Hypothalamus (tissue), 51 donors: ENCODE measurements at places on chromosomes 4 and X.

GRCh38 chr4:181566490-181566889, 676.7 kb upstream of the TENM3 start:
- DNase-seq, result no peak

- no peak for DNase-seq
These were observed 23.7 kb upstream of the UBA1 start for GRCh38 chrX:47169726-47170515.

- DNase-seq, result no peak
These were observed 83.4 kb upstream of the PACRGL start for GRCh38 chr4:20616848-20617247.

- DNase-seq, result no peak
These were observed 153.6 kb downstream of the AFAP1 start for GRCh38 chr4:7786040-7786439.

GRCh38 chr4:76803522-76803921, 94.4 kb downstream of the SOWAHB start:
- DNase-seq, result no peak

DNA sequence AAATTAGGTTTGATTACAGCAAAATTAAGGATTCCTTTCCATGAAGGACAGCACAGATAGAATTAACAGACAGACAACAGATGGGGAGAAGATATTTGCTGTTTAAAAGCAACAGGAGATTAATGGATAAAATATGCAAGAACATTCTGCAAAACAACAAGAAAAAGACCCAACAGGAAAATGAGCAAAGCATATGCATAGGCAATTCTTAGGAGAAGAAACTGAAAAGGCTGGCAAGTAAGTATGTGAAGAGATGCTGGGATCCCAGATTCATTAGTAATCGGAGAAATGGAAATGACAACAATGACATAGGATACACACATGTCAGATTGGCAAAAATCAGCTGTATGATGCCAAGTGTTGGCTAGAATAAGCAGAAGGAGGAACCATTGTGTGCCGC, 27.5 kb upstream of the HMGB3 start:
- DNase-seq, result no peak

GRCh38 chr4:159655547-159655946, 552.7 kb downstream of the RAPGEF2 start:
- no peak for DNase-seq

DNA sequence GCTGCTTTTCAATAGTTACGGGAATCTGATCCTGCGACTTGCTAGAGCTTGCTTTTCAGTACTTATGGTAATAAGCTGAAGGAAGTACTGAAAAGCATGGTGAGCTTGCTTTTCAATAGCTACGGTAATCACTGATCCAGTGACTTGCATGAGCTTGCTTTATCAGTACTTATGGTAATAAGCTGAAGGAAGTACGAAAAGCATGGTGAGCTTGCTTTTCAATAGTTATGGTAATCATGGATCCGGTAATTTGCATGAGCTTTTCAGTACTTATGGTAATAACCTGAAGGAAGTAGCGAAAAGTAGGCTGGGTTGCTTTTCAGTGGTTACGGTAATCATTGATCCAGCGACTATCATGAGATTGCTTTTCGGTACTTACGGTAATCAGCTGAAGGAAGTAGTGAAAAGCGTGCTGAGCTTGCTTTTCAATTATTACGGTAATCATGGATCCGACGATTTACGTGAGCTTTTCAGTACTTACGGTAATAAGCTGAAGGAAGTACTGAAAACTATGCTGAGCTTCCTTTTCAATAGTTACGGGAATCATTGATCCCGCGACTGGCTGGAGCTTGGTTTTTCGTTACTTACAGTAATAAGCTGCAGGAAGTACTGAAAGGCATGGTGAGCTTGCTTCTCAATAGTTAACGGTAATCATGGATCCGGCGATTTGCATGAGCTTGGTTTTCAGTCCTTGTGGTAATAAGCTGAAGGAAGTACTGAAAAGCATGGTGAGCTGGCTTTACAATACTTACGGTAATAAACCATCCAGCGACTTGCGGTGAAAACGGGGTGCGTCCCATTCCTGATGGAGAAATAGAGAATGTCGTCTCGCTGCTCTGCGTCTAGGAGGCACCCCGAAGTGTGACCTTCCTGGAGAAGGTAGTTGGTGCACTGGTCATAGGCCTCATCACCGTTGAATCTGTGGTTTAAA, 6.5 kb downstream of the CRLF2 start:
- no peak for DNase-seq

DNA sequence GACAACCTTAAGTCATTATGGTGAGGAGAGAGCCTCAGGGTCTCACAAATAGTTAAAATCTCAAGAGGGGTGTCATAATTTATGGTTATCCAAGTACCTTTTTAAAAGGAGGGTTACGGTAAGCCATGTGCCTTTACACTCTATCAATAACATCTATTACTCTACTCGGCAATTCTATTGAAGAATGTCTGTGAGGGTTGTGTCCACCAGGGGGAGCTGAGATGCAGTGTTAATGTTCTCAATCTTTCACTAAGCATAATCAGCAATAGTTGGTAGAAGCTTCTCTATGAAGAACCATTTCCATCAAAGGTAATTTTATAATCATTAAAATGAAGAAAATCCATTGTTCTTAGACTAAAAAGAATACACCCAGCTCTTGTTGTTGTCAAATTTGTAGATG, 457.4 kb downstream of the CENPC start:
- DNase-seq, result no peak

- DNase-seq, result no peak
These were observed 193.9 kb upstream of the PCDH10 start for GRCh38 chr4:132955146-132955545.

- DNase-seq, result no peak
These were observed 231.9 kb upstream of the INTU start for GRCh38 chr4:127400731-127401346.

GRCh38 chr4:102586644-102587021, 85.5 kb downstream of the NFKB1 start:
- no peak for DNase-seq

DNA sequence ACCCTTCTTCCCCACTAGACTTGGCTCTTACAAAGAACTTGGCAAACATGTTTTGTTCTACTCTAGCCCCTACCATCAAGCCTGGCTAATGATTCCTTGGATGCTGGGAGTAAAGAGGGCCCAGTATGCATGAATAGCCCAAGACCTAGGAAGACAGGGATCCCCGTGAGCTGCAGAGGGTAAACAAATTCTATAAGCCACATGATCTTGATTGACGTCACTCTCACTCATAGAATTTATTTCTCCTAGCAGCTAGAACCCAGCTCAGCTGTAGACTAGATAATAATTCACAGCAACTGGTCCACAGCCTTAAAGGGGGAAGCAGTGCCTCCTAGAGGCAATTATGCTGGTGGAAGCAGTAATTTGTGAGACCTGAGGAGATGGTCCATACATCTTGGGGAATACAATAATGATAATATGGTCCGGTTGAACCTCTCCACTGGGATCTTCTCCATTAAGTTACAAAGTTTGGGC, 16.1 kb upstream of the USO1 start:
- no peak for DNase-seq

- no peak for DNase-seq
These were observed 31.0 kb downstream of the MTHFD2L start for GRCh38 chr4:74188912-74189311.

DNA sequence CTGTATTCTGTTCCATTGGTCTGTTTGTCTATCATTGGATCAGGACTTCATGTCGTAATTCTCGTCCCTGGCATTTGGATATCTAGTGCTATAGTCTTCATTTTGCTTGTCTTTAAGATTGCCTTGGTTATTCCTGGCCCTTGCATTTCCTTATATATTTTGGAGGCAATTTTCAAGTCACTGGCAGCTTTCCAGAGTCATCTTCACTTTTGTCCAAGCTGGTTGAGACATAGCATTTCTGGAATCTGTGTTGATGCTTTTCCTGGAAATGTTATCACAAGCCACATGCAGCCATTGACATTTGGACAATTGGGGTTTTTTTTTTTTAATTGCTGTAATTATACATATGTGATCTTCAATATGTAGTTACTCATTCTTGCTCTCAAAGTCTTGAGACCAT, 45.2 kb upstream of the HGFAC start:
- DNase-seq, result no peak

GRCh38 chrX:102745857-102746584, 25.5 kb downstream of the GPRASP3 start:
- peak; percentile 20 for DNase-seq

DNA sequence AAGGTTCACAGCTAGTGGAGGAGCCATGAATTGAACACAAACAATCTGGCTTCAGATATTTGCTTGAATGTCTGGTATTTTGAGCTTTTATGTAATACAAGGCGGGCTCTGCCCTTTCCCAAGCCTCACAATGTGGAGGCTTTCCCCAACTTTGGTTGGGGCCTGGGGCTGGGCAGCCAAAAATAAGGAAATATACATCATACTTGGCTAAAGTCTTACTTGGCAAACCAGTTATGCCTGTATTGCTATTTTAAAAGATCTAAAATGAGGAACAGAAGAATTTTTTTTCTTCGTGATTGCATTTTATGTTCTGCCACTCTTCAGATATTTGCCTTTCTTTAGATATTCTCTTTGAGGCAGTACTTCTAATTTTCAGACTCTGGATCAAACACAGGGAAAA, 26.1 kb downstream of the ARFIP1 start:
- no peak for DNase-seq

- DNase-seq, result no peak
These were observed 8.3 kb upstream of the ODAM start for GRCh38 chr4:70187216-70187615.

- DNase-seq, result no peak
These were observed 20.6 kb upstream of the FGFBP2 start for GRCh38 chr4:15983610-15984009.

DNA sequence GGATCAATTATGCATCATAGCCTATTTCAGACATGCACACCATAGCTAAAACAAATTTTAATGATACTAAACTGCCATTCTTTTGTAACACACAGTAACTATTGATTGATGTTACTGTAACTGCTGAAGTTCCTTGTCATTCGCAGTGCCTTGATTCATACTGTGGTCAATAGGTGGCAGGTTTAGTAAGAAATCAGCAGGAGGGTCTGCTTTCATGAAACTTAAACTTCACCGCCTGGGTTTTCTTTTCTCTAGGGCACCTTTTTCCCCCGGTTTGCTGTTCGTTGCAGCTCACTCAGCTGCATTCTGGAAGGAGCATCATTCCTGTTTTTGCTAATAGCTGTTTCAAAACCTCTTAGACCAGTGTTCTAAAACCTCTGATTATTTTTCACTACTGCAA, 88.1 kb downstream of the RPA4 start:
- DNase-seq, result no peak

GRCh38 chrX:136344320-136344719, 43.6 kb downstream of the ADGRG4 start:
- DNase-seq, result no peak

GRCh38 chr4:177802162-177802561, 359.9 kb upstream of the AGA start:
- DNase-seq, result no peak

- no peak for DNase-seq
These were observed 315.4 kb upstream of the GRIA3 start for GRCh38 chrX:122868631-122869030.

- DNase-seq, result no peak
These were observed 1080.3 kb downstream of the ARAP2 start for GRCh38 chr4:35164063-35164462.

- DNase-seq, result no peak
These were observed 34.0 kb downstream of the BMP2K start for GRCh38 chr4:78809928-78810835.

GRCh38 chr4:37827802-37828321, 1.4 kb downstream of the PGM2 start:
- no peak for DNase-seq

DNA sequence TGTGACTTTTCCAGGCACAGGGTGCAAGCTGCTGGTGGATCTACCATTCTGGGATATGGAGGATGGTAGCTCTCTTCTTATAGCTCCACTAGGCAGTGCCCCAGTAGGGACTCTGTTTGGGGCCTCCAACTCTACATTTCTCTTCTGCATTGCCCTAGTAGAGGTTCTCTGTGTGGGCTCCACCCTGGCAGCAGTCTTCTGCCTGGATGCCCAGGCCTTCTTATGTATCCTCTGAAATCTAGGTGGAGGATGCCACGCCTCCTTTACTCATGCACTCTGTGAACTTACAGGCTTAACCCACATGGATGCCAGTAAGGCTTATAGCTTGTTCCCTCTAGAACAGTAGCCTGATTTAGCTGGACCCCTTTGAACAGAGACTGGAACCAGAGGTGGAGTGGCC, 20.9 kb upstream of the EREG start:
- no peak for DNase-seq

GRCh38 chr4:128782076-128782715, 27.3 kb upstream of the JADE1 start:
- DNase-seq, result no peak

DNA sequence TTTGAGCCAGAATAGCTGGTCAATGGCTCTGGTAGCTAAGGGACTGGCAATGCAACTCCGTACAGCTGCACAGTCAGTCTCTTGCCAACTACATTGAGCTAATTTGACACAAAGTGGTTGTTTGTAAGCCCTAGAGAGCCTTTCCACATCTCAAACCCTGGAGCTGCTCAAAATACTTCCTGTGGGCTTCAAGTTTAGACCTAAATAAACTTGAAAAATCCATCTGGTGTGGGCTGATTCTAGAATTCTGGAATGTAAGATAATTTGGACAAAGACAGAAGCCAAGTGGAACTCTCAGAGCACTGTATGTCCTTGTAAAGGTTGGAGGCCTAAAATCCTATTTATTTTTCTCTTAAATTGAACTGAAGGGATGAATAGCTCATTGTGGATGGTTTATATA, 380.8 kb downstream of the SPRY1 start:
- DNase-seq, result no peak

DNA sequence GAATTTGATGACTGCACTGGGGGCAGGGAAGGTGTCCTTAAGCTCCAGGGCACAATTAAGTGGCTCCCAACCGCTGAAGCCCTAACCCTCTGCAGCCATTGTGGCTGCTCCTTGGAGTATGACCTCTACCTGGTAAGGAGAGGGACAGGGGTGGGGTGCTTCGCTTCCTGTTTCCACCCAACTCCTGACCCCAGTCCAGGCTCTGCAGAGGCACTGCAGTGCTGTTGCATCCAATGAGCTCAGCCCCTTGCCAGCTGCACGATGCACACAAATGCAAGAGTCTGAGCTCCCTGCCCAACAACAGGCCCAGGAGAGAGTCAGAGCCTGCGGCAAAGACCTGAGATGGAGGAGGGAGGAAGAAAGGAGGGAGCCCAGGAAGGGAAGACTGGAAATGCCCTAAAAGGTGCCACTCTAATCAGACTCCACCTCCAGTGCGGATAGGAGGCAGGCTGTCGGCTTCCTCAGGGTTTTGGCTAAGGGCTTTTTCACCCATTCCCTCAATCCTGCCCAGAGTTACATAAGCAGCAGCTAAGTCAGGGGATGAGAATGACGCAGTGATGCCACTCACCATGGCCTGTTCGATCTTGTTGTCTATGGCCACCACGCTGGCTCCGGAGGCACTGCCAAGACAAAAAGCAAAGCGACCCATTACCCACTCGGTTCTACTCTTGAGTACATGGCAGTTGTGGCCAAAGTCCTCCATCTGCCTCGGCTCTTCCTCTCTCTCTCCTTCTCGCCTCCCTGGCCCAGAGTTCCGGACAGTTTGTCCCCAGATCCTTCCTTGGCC, 60.1 kb downstream of the TSC22D3 start:
- DNase-seq, result no peak

- DNase-seq, result no peak
These were observed 127.3 kb downstream of the DCHS2 start for GRCh38 chr4:154364066-154364845.

- DNase-seq, result no peak
These were observed 330.9 kb downstream of the SPOCK3 start for GRCh38 chr4:166903408-166903807.
